ENCODE measurements at places on chromosomes 1 and 21.

DNA sequence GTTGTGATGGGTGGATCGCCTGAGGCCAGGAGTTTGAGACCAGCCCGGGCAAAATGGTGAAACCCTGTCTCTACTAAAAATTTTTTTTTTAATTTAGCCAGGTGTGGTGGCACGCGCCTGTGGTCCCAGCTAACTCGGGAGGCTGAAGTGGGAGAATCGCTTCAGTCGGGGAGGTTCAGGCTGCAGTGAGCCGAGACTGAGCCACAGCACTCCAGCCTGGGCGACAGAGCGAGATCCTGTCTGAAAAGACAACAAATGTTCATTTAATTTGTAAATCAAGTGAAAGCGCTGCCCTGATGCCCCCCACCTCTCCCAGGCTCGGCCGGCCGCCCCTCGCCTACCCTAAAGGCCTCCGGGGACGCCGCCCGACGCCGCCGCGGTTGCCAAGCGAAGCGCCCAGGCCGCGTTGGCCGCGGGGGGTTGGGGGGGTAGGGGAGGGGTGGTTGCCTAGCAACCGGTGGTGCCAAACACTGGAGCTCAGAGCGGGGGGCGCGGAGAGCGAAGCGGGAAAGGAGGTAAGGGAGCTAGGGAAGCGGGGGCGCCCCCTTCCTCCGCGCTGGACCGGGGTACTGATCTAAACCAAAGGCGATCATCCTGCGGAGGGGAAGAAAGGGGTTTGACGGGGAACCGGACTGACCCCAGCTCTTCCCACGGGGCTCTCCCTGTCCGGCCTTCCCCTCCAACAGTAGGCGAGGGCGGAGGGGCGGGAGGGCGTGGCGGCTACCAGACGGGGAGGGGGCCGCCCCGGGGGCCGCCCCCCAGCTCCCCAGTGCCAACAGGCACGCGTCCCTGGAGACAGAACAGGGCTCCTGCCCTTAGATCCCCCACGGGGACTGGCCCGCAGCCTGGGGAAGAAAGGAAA, at the start of gene TEKT2:
Gene TEKT2 (plus strand): TSS at position 460 of the 862 bp plus-strand sequence. CDS start 828 bp downstream, outside the sequence.
- H3K27me3 ChIP-seq = no peaks in the 10 kb centered on the region
- H3K36me3 ChIP-seq = no peaks in the 10 kb centered on the region
- H3K4me3 ChIP-seq = peak within 1 kb of the TSS; percentile 60
- H3K4me1 ChIP-seq = peaks cover 11% of the 10 kb centered on the region

DNA sequence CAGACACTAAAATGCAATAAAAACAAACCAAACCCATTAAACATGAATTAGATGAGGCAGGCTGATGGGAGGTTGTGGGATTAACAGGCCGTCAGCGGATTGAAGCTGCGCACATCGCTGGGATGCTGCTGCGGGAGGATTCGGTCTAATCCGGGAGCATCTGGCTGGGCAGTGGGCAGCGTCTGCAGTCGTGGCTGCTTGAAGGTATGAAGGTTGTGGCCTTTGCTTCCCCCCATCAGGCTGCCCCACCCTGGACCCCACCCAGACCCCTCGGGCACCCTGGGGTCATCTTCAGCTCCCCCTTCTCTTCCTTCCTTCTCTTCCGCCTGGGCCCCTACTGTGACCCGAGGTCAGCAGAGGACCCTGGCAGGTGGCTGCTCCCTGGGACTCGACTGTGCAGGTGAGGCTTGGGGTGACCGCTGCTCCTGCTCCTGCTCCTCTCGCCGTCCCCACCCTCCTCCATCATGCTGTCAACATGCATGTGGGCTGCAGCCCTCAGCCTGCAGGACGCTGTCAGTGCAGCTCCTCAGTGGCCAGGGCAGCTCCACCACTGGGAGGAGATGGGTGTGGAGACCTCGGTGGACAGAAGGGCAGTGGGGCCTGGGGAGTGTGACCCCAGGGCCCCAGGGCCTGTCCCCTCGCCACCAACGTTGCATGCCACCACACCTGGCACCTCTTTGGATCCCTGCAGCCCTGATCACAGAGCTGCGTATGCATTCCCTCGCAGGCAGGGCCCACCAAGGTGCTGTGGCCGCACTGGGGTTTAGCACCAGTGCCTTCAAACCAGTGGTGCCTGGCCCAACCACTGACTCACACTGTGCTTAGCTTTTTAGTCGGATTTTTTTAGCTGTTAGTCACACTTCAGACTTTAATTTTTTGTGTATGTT, 112.2 kb upstream of the COL6A1 start:
- peaks cover 38% of the 10 kb centered on the region for H3K27me3 ChIP-seq
- H3K4me3 ChIP-seq = no peak overlapping the region
- DNase-seq = no peak
- no peaks in the 10 kb centered on the region for H3K36me3 ChIP-seq
- H3K27ac ChIP-seq = no peak overlapping the region

DNA sequence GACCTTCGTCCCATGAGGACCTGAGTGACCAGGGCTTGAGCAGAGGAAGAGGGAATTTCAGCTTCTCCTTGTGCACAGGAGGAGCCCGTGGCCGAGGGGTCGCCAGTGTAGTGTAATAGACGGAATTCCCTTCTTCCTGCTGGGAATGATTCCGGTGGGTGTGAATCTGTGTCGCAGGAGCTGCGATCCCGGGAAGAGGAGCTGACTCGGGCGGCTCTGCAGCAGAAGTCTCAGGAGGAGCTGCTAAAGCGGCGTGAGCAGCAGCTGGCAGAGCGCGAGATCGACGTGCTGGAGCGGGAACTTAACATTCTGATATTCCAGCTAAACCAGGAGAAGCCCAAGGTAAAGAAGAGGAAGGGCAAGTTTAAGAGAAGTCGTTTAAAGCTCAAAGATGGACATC, 34.4 kb downstream of the MAP3K21 start:
- no peak overlapping the region for H3K27ac ChIP-seq
- no peaks in the 10 kb centered on the region for H3K27me3 ChIP-seq
- no peaks in the 10 kb centered on the region for H3K4me1 ChIP-seq
- no peak for DNase-seq
- H3K4me3 ChIP-seq = no peak overlapping the region
- no peaks in the 10 kb centered on the region for H3K36me3 ChIP-seq

DNA sequence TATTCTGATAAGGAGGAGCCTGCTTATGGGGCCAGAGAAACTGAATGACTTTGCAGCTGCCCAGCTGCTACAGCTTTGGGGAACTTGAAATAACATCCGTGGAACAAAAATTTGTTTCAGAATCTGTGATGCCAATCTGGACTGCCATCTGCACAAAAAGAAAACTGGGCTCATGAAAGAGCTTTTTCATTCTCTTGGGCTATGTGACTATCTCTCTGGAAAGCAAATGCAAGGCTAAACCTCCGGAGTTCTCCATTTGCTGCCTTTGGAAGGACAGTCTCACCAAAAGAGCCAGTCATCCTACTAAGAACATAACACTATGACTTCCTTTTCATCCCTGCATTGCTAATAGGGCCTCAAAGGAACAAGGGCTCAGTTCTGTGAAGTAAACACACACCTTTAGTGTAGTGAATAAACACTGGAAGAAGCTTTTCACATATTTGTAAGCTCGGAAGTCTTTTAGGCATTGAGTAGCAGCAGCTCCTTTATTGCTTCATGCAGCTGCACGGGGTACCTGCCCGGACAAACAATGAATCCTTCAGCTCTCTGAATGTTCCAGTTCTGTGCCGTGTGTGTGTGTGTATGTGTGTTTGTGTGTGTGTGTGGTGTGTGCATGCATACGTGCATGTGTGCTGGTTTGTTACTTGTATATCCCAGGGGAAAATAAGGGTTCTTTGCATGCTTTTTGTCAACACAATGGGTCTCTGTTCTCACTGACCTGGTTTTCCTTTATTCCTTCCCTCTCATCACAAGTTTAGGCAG, 255.5 kb upstream of the SGIP1 start:
- H3K27me3 ChIP-seq = no peaks in the 10 kb centered on the region
- no peaks in the 10 kb centered on the region for H3K36me3 ChIP-seq

DNA sequence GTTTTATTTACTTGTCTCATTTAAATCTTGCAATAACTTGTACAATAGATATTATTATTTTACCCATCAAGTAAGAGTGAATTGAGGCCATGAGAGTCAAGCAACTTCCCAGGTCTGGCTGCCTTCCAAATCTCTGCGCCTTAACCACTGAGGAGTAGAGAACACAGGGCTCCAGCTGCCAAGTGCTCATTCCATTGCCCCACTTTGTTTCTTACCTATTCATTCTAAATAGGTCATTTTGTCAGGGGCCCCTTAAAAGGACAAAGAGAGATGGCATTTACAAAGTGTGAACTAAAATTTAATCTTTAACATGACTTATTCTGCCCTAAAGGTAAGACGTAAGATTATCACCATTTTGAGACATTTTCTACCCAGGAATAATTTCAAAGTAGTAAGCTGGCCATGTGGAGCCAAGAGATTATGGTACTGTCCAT, 3.5 kb downstream of the PPP1R15B start:
- H3K36me3 ChIP-seq = peaks cover 18% of the 10 kb centered on the region
- H3K4me1 ChIP-seq = peaks cover 17% of the 10 kb centered on the region
- peak overlapping the region; percentile 99 for H3K27ac ChIP-seq

DNA sequence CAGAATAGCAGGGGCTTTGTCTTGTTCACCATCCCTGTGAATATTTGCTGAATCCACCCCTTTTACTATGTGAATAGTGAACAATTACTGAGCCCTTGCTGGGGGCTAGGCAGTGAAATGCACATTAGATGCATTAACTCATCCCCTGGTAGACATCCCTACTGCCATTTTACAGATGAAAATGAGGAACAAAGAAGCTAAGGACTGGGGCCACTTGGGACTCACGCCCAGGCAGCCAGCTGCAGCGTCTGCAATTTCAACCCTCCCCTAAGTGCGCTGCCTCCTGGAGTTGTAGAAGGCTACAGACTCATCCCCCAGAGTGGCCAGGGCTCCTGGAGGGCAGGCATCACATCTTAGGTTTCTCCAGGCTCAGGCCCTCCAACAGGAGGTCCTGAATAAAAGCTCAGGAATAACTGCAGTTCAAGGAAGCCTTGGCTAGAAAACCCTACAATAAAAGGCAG, 31.6 kb downstream of the CAPZB start:
- H3K27me3 ChIP-seq = no peaks in the 10 kb centered on the region
- H3K4me3 ChIP-seq = no peak overlapping the region
- DNase-seq = no peak

- peaks cover 22% of the 10 kb centered on the region for H3K4me1 ChIP-seq
- no peaks in the 10 kb centered on the region for H3K27me3 ChIP-seq
- no peak for DNase-seq
- no peak overlapping the region for H3K27ac ChIP-seq
- H3K4me3 ChIP-seq = no peak overlapping the region
Observed at GRCh38 chr1:168261390-168261789, 19.3 kb upstream of the TBX19 start.

GRCh38 chr1:59163268-59164092, 133.4 kb upstream of the FGGY start:
- no peaks in the 10 kb centered on the region for H3K27me3 ChIP-seq
- H3K36me3 ChIP-seq = no peaks in the 10 kb centered on the region
- DNase-seq = no peak
- peaks cover 6% of the 10 kb centered on the region for H3K4me1 ChIP-seq

DNA sequence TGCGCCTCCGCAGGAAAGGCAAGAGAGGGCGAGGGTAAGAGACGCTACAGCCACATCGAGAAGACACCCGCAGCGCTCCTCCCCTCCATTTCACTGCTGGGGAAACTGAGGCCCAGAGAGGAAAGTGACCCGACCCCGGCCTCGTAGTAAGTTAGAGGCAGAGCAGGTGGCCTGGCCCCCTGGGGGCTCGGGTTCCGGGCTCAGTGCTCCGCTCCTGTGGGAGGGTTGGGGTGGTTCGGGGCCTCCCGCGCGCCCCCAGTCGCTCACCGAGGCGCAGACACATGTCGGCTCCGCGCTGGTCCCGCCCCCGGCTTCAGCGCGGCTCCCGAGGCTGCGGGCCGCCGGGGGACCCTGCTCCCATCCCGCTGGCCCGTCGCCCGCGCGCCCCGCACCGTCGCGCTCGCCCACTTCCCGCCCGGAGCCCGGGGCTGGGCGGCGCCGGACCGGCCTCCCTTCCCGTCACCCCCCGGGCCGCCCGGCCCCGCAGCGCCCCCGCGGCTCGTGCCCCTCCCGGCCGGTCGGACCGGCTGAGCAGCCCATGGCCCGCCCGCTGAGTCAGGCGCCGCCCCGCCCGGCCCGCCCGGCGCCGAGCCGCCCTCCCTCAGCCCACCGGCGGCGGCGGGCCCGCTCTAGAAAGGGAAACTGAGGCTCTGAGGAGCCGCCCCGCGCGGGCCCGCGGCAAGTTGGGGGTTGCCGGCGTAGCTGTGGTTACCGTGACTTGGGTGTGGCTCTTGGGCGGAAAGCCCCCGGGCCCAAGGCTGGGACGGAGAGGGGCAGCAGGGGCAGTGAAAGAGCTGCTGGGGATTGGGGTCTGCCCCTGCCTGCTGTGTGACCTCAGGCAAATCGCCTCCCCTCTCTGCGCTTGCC, at the start of gene TMEM54:
Gene TMEM54 (minus strand): TSS at position 434 of the 867 bp plus-strand sequence. CDS start 151 bp downstream, at position 283.
- no peaks in the 10 kb centered on the region for H3K36me3 ChIP-seq
- peaks cover 33% of the 10 kb centered on the region for H3K4me1 ChIP-seq
- H3K27ac ChIP-seq = peak within 1 kb of the TSS; percentile 91

GRCh38 chr1:221740993-221741702, 741 bp downstream of the DUSP10 start:
- H3K27ac ChIP-seq = peak overlapping the region; percentile 96
- DNase-seq = no peak
- peaks cover 4% of the 10 kb centered on the region for H3K4me1 ChIP-seq
- H3K4me3 ChIP-seq = peak overlapping the region; percentile 87
- H3K36me3 ChIP-seq = peaks cover 15% of the 10 kb centered on the region
- H3K27me3 ChIP-seq = no peaks in the 10 kb centered on the region

GRCh38 chr21:16678429-16679160, 834.2 kb upstream of the CXADR start:
- no peak overlapping the region for H3K27ac ChIP-seq
- no peak for DNase-seq
- H3K4me1 ChIP-seq = peaks cover 9% of the 10 kb centered on the region
- no peaks in the 10 kb centered on the region for H3K36me3 ChIP-seq

DNA sequence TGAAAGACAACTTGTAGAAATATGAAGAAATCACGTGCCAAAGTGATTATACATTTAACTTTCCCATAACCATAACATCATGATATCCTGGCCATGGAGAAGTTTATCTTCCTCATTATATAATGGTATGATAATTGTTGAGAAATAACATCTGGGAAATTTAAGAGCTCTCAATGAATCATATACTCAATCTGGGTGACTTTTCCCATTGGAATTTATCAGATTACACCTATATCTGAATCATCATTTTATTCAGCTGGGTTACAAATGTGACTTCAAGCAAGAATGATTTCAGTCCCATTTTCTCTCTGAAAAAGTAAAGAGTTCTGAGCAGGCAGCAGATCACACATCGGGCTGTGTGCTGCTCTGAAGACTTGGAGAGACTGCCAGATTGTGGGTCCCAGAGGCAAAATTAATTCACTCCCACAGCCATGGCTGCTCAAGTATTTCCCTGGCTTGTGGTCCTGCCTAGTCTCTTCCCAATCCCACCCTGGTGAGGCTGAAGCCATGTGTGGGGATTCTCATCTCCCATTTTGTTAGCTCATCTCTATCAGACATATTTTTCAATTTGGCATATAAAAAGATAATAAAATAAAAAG, 278.0 kb downstream of the MRPL39 start:
- H3K4me1 ChIP-seq = no peaks in the 10 kb centered on the region
- no peak for DNase-seq
- H3K27me3 ChIP-seq = no peaks in the 10 kb centered on the region
- no peak overlapping the region for H3K4me3 ChIP-seq
- H3K27ac ChIP-seq = no peak overlapping the region
- H3K36me3 ChIP-seq = no peaks in the 10 kb centered on the region

DNA sequence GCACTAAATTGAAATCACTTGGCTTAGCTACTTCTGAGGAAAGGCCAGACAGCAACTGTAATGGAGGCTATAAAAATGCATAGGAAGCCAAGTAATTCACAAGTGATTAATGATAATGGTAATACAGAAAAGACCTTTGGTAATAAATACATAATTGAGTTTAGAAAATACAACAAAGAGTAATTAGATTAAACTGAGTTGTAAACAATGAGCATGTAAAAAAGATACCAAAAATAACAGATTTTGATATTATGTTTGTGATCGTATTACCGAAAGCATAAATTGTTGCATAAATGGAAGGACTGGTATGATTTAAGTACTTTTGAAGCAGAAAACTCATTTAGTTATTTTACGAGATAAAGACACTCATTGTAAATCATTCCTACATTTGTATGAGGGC, 556.7 kb upstream of the TMPRSS15 start:
- H3K4me1 ChIP-seq = no peaks in the 10 kb centered on the region
- DNase-seq = no peak
- no peaks in the 10 kb centered on the region for H3K27me3 ChIP-seq
